Cortex of kidney (tissue), 1 donor: ENCODE measurements at places on chromosomes 2 and 18.

DNA sequence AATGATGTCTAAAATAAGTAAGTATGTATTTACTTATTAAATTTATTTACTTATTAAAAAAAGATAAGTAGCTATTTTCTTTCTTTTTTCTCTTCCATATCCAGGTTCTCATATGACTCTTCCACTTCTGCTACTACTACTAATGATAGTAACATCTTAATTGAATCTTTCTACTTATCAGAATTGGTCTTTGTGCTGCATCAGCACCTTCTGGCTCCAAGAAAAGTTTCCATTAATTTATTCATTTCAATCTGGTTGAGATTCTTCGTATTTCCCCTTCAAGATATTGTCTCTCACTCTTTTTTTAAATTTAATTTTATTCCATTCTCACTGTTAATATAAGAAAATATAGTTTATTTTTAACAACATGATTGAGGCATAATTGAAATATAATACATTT is 1675.4 kb downstream of the DPP10 start:
- no peak for DNase-seq

DNA sequence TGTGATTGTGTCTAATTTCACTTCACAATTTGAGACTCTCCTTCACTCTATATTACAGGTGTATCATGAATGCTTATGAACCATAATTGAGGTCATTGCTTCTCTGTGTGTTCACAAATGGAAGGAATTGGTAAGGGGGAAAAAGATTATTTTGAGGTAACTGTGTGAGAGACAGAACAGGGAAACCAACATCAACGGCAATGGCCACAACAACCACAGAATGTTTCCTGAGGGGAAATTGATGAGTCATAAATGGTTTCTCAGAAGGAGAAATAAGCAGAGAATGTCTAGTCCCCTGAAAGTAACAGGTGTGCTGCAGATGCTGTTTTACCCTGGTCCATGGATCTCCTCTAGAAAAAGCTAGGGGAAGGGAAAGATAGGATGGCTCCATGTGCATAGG is 361.2 kb upstream of the GALNT5 start:
- DNase-seq: no peak

DNA sequence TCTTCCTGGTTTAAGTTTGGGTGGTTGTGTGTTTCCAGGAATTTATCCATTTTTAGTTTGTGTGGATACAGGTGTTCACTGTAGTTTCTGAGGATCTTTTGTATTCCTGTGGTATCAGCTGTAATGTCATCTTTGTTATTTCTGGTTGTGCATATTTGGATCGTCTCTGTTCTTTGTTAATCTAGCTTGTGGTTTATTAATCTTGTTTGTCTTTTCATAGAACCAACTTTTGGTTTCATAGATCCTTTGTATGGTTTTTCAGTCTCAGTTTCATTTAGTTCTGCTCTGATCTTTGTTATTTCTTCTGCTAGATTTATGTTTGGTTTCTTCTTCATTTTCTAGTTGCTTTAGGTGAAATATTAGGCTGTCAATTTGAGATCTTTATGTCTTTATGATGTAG is 202.4 kb upstream of the ZSWIM2 start:
- DNase-seq: no peak

GRCh38 chr2:237886685-237887481 is 27.5 kb downstream of the RAMP1 start:
- no peak for DNase-seq

- DNase-seq: no peak
Observed at GRCh38 chr2:68320118-68320641, 431 bp upstream of the CNRIP1 start.

DNA sequence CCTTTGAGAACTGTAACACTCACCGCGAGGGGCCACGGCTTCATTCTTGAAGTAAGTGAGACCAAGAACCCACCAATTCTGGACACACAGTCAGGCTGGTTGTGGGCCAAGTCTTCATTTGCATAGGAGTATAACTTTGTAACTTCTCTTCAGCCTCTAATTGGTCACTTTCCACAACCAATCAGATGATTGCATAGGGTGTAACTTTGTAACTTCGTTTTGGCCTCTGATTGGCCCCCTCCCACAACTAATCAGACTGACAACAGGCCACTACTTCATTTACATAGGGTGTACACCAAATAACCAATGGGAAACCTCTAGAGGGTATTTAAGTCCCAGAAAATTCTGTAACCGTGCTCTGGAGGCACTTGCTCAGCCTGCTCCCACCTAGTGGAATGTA is 77.5 kb upstream of the TCF4 start:
- DNase-seq: no peak

GRCh38 chr2:24576617-24577016 is 85.6 kb downstream of the NCOA1 start:
- no peak for DNase-seq

DNA sequence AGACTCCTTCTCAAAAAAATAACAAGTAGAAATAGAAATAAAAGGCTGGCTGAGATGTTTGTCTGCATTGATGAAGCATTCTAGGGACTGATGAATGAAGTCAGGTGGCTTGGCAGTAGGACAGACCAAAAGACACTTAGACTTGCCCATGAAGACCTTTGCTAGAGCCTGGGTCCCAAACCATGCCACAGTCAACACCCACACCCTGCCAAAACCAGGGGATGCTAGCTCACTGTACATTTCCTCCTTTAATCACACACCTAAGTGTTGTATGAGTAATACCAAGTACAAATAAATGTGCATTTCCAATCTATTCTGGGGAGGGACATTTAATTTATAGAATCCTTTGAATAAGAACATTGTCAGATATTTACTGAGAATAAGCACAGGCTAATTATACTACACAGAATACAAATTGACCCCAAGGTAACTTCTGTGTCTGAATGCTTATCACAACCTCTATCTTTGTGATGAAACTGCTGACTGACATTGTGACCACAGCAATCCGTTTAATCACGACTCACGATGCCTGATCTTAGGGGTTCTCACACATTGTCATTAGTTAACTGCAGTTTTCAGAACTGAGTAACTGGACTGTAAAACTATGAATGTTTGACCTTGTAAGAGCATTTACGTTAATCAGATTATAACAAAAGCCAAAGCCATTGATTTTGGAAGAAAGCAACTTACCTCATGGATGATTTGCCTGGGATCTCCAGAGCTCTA is 10.5 kb upstream of the NOL10 start:
- no peak for DNase-seq

DNA sequence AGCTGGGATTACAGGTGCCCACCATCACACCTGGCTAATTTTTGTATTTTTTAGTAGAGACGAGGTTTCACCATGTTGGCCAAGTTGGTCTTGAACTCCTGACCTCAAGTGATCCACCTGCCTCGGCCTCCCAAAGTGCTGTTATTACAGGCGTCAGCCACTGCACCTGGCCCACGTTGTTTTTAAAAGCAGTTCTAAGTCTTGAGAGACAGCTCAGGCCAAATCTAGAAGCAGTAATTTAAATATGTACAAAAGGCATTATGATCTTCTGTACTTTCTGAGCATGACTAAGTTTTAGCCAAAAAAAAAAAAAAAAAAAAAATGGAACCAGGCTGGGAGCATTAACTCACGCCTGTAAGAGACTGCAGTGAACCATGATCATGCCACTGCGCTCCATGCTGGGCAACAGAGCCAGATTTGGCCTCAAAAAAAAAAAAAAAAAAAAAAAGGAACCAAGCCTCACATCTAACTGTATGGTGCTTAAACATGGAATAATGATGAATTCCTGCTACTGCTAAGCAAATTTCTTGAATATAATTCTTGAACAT is 4.0 kb downstream of the ABHD3 start:
- no peak for DNase-seq

DNA sequence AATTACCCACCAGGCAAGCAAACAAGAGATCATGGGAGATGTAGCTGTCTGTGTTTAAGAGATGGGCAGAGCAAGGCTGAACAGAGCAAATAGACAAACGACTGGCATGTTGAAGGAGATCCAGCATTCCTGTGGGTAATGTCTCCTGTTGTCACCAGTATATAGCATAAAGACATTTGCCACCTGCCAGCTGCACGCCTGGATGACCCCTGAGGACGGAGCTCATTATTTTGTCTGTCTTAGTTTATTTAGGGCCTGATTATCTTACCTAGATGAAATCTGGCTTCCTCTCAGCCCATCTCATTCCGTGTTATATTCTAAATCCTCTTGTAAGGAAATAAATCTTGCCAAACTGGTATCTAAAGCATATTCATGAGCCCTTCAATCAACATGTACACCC is 510.3 kb upstream of the LINC00305 start:
- DNase-seq: no peak

DNA sequence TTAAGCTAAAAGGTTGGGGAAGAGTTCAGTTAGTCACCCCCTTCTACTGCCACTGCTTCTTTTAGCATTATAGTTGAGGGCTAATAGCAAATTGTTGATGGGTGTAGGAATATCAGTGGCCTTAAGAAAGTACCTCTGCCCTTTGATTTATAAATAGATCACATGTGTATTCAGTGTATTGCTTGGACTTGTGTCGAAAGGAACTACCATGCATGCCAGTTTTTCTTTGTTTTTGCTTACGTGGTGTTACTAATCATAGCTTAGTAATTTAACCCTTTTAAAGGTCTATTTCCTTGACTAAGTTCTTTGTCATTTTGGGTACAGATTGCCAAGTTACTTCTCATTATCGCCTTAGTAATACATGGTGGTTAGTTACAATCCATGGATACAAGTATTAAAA is 85.6 kb downstream of the MIB1 start:
- no peak for DNase-seq

DNA sequence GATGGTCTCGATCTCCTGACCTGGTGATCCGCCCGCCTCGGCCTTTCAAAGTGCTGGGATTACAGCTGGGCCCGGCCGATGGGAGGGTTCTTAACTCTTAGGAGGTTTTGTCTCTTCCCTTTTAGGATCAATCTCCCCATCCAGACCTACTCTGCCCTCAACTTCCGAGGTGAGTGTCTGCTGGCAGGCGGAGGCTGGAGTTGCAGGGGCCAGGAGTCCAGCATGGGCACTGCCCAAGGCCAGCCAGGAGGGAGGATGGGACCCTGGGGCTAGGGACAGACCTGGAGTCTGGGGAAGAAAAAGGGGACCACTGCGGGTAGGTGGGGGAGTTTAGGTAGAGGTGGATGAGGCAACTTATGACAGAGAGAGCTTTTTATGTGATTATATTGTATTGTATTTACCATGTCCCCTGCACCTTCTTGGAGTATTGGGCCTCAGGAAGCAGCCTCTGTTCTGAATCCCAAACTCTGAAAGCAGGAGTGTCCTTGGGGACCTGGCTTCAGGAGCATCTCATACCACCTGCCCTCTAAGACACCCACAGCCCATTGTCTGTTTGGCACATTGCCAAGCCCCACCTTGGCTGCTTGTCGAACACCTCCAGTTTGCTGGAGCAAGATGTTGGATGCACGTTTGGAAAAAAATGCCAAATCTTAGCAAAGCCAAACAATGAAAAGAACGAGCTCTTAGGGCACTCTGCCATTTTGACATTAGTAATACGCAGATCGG is 5.6 kb downstream of the DES start:
- DNase-seq: no peak

- DNase-seq: no peak
Observed at GRCh38 chr2:46535360-46535759, 56.0 kb downstream of the TMEM247 start.

DNA sequence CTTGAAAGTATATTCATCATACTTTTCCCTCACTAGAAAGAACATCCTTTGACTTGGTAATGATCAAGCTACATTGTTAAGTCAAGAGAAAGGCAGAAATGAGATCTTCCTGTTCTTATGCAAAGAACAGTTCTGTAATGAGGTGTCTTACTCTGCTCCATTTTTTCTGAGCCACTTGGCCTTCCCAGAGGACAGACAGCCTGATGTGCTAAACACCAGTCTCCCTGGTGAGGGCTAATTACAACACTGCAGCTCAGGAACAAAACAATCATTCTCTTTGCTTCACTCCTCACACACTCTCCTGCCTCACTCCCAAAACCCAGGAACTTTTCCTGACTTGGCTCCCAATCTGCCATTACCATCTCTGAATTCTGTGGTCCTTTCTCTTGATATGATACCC is 25.6 kb downstream of the TACR1 start:
- DNase-seq: no peak

DNA sequence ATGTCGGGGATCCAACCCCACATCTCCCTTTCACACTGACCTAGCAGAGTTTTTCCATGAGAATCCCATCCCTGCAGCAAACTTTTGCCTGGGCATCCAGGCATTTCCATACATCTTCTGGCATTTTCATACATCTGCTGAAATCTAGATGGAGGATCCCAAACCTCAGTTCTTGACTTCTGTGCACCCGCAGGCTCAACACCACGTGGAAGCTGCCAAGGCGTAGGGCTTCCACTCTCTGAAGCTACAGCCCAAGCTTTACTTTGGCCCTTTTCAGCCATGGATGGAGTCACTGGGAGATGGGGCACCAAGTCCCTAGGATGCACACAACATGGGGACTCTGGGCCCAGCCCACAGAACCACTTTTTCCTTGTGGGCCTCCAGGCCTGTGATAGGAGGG is 32.2 kb upstream of the TEX51 start:
- DNase-seq: no peak

GRCh38 chr2:62817995-62818713 is 112.6 kb downstream of the EHBP1 start:
- no peak for DNase-seq

DNA sequence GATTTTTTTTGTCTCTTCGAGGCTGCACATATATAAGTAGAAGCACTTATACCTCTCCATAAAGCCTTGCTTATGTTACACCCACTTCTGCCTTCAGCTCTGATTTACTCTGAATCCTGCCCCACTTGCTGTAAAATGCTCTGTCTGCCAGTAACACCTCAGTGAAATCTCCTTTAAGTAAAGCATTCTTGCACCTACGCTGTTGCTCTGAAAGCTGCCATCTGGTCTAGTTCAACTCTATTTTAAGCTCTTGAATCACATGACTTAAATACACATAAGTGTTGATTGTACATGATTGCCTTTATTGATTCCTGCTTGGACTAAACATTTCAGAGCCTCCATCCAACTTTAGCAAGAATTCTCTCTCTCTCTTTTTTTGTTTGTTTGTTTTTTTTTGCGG is 609.0 kb upstream of the CELF4 start:
- DNase-seq: no peak

- no peak for DNase-seq
Observed at GRCh38 chr2:235855011-235855410, 313.2 kb downstream of the GBX2 start.

DNA sequence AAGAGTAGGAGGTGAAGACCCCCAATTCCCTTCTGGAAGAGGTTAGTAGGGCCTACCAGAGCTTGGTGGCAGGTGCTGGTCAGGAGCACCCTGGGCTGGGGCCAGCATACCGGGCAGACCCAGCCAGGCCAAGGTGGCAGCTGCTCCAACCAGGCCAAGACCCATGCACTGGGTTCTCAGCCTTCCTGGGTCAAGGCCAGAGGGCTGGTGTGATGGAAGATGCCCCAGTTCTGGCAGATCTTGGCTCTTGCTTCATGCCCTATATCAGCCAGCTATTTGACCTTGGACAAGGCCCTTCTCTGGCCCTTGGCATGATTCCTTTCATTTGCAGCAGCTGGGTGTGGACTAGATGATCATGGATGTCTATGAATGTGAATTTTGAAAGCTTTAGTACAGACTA is 57.7 kb downstream of the PRKCE start:
- no peak for DNase-seq

DNA sequence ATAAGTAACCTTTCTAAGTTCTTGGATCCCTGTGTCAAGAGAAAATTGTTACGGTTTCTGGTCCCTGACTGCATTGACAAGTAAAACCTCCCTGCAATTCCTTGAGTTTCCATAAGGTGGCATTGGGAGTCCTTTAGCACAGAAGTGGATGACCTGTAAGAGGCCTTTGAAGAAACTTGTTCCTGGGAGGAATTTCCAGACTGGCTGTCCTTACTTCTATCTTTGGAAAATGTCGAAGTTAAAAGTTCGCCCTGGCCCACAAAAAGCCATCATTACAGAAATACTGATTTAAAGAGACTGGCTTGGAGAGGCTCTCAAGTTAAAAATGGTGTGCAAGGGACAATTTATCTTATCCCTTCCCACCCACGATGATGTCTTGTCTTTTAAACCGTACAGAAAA is 218.4 kb downstream of the CDH20 start:
- no peak for DNase-seq
